Tongue (tissue), 3 donors: ENCODE measurements at places on chromosomes 16 and 17.

DNA sequence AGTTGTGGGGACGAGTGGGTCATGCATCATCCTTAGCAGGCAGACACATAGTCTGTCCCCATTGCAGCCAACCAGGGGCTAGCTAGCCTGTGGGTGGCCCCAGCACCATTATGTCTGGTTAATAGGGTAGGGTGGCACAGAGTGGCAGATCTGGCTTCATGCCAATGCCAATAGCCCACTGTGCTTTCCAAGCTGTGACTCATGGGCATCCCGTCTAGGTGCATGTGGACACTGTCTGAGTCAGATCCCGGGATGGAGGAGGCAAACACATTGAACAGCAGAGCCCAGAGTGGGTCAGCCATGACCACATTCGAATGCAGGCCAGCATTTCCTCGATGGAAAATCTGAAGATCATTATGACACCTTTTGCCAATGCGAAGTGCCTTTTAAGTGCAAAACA is 2.5 kb downstream of the HS3ST2 start:
- DNase-seq: no peak

- DNase-seq: no peak
Measured at GRCh38 chr16:31206776-31207175, 4.2 kb upstream of the PYCARD start.

GRCh38 chr16:63613701-63614100 is 1508.2 kb downstream of the CDH11 start:
- no peak for DNase-seq

- DNase-seq: no peak
Measured at GRCh38 chr16:85724126-85724879, 26.6 kb downstream of the C16orf74 start.

DNA sequence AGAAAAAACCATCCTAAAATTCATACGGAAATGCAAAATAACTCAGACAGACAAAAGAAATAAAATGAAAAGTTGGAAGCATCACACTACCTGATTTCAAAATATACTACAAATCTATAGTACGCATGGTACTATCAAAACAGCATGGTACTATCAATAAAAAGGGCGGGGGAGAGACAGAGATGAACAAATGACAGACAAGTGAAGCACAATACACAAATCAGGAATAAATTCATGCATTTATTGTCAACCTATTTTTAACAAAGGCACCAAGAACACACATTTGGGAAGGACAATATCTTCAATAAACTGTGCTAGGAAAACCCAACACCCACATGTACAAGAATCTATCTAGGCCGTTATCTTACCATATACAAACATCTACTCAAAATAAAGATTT is 207.4 kb upstream of the WSB1 start:
- DNase-seq: no peak

DNA sequence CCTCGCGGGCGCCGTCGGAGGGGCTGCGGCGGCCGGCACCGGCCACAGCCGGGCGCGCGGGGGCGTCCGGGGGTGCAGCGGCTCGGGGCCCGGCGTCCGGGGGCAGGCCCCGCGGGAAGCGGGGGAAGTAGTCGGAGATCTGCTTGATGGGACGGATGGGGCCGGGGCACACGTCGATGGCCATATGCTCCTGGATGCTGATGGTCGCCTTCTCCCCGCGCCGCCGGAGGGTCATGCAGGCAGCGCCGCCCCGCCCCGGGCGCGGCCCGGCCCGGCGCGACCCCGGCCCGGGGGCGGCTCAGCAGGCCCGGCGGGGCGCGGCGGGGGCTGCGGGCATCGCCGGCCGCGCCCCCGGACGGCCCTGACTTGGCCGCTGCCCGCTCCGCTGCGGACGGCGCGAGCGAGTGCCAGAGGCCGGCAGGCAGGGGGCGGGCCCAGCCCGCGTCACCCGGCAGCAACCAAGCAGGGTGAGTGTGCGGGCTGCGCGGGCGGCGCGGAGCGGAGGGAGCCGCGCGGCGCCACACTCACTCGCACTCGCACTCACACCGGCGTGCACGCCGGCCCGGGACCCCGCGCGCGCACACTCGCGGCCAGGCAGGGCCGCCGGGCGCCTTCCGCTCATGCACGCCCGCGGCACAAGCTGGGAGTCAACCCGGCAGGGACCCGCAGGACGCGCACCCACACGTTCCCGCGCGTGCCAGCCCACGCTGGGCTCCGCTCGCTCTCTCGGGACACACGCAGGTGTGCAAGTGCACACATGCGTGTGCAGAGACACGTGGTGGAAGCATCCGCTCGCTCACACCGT is at the start of gene DOC2B:
TSS of gene DOC2B (minus strand) at position 406 of the 805 bp plus-strand sequence. CDS start at position 235, 171 bp downstream.
- DNase-seq: peak; percentile 64

GRCh38 chr16:56993204-56993603 is 3.8 kb downstream of the NLRC5 start:
- no peak for DNase-seq

DNA sequence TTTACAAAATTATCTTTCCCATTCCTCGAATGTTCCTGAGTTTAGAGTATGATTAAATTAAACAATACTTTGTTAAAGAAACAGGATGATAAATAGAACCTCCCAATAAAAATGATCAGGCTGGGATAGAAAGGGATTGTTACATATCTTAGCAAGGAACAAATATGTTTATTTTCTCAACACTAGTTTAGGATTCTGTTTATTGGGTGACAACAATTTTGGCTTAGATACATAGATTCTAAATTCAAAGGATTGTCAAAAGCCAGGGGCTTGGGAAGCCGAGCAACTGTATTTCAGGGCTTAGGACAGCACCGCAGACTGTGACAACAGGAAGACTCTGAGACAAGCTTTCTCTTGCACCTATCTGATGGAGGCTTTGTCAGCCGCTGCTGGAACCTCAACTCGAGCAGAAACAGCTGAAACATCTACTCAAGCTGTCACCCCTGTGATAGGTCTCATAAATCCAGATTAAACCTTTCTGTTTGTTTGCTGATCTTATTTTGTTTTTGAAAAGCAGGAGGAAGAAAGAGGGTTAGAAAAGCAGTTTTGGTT is 562.8 kb upstream of the ZFHX3 start:
- DNase-seq: peak; percentile 7

DNA sequence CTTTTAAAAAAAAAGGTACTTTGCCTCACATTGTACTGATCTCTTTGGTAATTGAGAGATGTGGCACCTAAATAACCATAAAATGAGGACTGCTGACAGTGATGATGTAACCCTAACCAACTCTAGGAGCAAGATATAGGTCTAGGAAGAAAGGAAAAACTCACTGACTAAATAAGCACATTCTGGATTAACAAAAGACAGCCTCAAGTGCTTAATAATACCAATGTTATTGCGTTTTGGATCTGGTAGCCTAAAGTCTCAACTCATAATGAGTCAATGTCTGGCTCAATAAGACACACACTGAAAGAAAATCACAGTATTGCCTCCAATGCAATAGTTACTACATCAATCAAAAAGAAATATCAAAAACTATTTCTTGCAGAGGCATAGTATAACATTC is 3.0 kb downstream of the ERN1 start:
- no peak for DNase-seq

GRCh38 chr17:4074831-4075495 is 67.9 kb downstream of the ZZEF1 start:
- peak; percentile 66 for DNase-seq

GRCh38 chr16:14061732-14062259 is 9.3 kb upstream of the MRTFB start:
- no peak for DNase-seq

DNA sequence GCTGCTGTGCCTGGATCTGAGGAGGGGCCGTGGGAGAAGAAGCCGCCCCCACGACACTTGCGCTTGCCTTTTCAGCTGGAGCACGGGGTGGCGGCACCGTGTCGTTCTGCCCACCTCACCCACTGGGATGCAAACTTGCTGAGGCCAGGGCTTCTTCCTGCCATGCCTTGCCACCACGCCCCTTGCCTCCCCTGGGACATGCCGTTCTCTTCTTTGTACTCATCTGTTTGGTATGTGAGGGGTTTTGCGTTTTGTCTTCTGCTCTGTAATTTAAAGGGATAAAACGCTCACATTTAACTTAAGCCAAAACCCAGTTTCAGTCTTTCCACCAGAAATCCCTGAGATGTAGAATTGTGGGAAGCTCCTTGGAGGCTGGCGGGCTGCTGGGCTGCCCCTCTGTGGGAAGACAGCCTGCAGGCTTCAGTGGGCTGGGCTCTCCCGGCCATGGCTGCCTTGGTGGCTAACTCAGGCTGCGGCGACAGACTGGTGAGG is 180.2 kb downstream of the RPTOR start:
- peak; percentile 23 for DNase-seq

DNA sequence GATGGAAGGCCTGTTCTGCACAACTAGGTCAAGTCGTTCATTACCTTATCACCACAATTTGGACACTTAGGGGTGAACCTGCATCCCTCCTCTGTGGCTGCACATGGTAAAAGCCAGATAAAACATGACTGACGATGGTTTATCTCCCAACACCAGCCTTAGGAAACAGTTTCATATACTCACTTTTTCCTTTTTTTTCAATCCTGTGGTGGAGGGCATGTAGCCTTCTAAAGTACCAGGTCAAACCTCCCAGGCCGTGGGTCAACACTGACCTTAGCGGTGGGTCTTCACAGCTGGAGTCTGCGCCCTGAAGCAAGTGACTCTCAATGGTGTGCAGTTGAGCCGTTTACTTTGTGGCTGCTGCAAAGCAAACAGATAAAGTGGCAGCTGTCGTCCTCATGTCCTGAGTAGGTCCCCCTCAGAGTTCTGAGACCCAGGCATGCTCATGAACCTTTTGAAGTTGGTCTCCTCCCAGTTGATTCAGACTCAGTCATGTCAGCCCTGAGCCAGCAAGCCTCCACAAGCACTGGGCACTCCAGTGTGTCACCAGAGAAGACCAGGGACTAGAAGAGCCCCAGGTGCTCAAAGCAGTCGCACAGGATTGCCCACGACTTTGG is 5.9 kb downstream of the FAHD1 start:
- no peak for DNase-seq

DNA sequence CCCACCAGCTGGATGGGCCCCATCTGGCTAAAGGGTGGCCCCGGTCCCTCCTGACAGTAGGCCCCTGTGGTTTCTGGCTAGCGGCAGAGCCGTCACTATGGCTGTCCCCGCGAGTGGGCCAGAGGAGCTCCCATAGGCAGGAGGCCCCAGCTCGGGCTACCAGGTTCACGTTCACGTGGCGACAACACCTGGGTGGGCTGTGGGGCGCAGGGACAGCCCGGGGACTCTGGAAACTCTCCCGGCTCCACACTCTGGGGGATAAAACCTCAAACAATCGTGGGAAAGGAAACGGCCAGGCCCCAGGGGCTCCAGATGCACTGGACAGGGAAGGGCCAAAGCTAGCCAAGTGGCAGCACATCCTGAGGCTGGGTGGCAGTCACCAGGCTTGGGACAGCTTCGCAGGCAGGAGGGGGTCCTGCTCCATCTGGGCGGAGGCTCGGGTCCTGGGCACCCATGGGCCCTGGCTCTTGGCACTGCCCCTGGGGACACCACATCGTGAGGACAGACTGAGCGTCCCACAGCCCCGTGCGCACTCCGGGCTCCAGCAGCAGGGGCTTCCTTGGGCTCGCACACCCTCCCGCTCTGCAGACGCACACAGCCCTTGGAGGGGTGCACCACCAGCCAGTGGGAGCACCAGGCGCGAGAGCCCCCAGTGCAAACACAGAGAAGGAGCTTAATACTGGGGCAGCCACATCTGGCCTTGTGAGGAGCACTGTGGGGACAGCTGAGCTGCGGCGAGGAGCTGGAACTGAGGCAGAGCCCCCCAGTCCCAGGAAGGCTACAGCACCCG is 4.4 kb downstream of the RNF166 start:
- no peak for DNase-seq

DNA sequence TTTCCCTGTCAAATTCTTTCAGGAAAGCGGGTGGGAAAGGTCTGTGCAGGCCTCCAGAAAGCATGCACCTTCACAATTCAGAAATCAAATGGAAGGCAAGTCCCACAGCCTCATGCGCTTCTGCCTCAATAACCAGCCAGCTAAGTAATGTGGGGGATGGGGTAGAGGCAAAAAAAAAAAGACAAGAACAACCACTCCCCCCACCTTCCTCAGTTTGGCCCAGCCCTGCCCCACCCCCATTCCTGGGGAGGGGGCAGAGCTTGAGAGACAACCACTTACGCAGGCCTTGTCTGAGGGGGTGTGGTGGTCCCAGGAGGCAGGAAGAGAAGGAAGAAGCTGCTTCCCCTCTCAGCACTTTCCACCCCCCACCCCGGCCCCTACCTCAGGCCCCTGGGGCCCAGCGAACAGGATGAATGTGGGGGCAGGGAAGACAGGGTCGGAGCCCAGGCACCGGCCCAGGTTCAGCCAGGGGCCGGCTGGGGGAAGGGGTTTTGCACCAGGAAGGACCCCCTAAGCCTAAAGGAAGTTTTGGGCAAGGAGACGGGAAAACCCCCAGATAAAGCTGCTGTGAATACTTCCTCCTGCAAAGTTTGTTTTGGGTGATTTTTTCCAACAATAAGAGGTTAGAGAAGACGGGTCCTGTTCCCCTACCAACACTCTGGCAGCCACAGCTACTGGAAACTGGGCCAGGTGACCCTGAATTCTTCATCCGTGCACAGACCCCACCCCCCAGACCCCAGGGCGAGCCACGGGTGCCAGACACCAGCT is 1.2 kb downstream of the JUP start:
- peak; percentile 78 for DNase-seq

GRCh38 chr17:31744511-31744951 is 114.5 kb downstream of the COPRS start:
- DNase-seq: peak; percentile 41

DNA sequence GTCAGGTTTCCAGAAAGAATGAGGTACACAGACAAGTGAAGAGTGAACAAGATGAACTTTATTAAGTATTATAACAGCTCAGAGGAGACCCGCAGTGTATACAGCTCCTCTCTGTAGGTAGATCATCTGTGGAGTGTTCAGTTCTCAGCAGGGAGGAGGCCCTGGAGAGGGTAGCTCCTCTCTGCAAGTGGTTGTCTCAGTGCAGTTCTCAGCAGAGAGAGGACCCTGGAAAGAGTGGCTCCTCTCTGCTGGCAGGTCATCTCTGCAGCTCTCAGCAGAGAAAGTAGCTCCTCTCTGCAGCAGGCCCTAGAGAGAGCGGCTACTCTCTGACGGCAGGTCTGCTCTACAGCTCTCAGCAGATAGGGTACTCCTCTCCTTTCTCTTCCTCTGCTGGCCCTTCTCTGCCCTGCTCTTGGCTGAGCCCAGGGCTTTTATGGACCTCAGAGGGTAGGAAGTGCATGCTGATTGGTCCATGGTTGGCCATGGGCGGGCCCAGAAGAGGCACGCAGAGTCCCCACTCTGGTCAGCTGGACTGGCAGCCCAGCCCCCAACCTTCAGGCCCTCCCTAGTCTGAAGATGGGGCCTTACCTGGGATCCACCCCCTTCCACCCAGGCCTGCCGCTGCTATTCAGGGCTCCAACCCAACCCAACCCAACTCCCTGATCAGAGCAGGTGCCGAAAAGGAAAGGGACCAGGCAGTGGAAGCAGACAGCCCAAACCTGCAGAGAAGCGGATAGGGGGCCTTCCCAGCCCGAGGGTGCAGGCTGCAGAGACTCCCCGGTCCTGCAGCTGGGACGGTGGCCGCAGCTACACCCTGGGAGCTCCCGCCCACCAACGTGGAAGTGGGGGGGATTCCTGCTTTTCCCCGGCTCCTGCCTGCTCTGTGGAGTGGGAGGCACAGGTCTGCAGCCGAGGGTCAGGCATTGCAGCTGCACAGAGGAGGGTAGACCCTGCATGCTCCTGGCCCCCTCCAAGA is 18.5 kb upstream of the DNAJA2 start:
- no peak for DNase-seq
